ENCODE measurements at places on chromosomes 6 and 20.

DNA sequence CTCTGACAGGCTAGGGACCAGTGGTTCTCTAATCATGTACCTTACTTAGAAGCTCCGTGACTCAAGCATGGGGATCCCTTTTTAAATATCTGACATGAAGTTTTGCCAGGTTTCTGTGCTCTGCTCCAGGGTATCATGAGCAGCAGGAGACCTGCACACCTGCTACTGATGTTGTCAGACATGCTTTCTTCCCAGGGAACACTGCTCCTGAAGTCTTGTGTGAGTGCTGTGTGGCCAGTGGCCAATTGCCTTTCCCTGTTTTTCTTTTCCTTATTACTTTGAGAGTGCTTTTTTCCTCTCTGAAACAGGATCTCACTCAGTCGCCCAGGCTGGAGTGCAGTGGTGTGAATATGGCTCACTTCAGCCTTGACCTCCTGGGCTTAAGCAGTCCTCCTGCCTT, 26.4 kb downstream of the SLX4IP start:
- DNase-seq = no peak

DNA sequence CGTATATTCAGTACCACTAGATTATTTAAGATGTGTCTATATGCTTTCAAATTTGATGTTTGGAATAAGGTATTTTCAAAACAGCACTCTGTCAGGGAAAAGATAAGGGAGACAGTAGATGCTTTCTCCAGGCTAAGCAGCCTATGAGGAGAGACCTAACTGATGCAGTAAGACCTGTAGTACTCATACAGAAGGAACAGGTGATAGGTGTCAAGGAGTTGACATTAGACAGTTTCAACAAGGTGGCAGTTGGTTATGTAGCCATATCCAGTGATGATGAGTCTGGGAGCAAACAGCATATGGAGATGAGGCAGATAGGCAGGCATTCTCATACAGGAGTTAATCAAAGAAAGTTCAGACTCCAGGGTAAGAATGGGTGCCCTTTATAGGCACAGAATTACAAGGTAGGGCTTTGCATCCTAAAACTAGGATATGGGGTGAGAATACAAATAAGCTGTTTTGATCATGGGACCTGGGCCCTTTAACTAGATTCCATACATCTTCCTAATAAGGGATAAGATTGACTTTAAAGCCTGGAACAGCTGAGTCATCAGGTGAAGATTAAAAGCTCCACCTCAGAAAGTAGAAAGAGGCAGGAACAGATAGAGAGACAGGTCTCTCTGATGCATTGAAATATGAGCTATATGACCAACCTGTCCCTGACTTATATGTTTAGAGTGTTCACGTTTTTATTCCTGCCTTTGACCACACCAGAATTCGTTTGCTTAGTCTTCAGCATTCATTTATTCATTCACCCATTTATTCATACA, 7.9 kb downstream of the RSPH4A start:
- no peak for DNase-seq

DNA sequence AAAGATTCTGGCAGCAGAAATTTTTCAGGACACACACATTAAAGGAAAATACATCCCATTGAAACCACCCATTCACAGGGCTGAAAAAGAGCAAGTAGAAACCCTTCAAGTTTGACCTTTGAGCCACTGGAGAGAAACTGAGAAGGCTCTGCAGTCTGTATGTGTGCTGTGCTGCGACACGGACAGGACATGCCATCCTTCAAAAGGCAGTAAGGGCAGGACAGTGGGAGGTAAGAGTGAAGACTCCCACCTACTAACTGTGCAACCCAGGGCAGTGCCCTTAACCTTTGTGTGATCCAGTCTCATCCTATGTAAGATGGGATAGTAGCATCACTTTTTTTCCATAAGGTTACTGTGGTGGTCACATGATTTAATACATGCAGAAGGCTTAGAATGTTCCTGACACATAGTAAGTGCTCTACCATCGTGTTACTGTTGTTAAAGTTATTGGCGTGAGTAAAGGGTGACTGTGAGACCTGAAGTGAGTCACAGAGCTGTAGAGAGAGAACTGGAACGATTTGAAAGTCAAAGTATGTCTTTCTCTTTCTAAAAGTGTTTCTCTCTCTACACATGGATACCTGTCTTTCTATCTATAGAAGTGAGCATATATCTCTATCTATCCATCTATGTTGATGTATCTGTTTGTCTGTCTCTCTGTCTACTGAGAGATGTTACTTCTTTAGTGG, 153.7 kb upstream of the OLIG3 start:
- DNase-seq = no peak

DNA sequence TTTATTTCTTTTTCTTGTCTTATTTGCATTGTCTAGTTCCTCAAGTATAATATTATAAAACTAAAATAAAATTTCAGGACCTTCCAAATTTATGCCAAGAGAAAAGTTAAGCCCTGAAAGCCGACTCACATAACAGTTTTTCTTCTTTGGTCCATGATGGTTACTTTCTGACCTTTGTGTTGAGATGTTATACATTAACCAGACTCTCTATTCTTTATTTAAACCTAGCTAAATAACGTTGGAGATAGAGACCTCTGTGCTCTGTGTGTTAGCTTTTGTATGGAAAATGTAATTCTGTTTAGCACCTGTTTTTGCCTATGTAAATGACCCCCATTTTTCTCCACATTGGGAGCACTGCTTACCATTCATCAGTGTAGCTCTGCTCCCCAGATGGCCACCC, 352.4 kb downstream of the CD109 start:
- no peak for DNase-seq

- no peak for DNase-seq
Measured at GRCh38 chr20:54340206-54340605, 132.3 kb downstream of the PFDN4 start.

- DNase-seq = no peak
Measured at GRCh38 chr6:10481101-10481500, 40.0 kb upstream of the GCNT2 start.

GRCh38 chr6:99485395-99485773, 29.8 kb downstream of the USP45 start:
- no peak for DNase-seq

DNA sequence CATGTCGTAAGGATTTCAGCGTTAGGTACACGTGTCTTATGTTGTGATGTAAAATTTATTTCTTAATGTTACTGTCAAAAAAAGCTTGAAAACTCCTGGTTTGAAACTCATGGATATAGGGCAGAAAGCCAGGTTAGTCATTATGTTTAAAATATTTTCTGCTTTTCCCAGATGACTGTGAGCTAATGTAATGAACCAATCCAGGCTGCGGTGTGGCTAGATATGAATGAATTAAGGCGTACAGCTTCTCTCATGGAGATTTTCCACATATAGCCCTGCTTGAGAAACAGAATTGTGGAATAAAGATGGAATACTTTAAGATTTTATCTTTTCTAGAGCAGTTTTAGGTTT, 80.3 kb upstream of the STMND1 start:
- DNase-seq = no peak

- DNase-seq = no peak
Measured at GRCh38 chr6:12586721-12587480, 129.7 kb upstream of the PHACTR1 start.

DNA sequence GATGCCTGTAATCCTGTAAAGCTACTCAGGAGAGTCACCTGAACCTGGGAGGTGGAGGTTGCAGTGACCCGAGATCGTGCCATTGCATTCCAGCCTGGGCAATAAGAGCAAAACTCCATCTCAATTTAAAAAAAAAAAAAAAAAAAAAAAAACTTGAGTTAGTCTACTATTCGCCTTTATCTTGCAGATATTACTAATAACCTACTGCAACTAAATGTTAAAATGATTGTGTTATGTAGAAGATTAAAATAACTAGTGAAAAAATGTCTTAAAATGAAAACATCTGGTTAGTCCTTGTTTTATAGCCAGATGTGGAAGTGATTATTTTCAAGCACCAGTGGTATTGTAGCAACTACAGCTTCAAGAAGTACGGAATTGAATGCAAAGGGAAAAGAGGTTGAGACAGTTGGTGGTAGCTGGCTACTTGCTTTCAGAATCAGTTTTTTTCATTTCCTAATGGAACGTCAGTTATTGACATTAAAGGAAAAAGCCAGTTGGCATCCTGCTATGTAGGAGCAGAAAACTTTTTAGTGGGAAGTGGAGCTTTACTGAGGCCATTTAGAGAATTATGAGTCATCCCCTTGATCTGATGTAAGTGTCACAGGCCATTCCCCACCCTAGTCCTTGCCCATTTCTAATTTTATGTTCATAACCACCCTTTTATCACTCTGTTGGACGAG, 43.8 kb upstream of the DYNLRB1 start:
- no peak for DNase-seq

DNA sequence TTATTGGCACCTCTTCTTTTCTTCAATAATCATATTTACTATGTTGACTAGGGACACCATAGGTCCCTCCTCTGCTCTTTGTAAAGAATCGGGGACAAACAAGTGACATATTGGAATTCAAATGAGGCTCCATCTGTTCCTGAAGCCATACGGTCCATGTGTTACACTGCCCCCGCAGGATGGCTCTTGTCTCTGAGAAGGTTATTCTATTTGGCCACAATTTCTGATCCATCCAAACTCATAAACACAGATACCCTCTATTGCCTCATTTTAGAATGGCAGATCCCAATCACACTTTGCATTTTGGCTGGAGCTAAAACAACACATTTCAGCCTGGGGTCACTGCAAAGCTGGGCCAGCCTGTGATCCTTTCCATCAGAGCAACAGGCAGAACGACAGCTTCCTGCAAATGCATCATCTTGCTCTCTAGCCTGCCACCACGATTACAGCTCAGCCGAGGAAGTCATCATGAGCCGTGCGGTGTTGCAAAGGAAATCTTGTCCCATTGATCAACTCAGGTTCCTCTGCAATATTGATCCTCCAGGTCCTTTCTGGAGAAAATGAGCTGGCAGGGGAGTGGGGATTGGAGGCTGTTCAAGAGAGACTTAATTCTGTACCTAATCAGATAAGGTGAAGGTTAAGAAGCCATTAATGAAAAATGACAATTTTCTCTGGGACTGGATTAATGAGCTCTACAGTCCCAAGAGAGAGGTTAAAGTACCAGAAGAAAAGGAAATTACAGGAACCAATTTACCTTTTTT, 73.1 kb downstream of the AGPAT4 start:
- no peak for DNase-seq

GRCh38 chr6:143232849-143233248, 172.2 kb downstream of the AIG1 start:
- DNase-seq = no peak

GRCh38 chr6:136608991-136609390, 58.8 kb upstream of the MAP7 start:
- DNase-seq = no peak

GRCh38 chr6:10320291-10320690, 94.6 kb downstream of the TFAP2A start:
- no peak for DNase-seq

DNA sequence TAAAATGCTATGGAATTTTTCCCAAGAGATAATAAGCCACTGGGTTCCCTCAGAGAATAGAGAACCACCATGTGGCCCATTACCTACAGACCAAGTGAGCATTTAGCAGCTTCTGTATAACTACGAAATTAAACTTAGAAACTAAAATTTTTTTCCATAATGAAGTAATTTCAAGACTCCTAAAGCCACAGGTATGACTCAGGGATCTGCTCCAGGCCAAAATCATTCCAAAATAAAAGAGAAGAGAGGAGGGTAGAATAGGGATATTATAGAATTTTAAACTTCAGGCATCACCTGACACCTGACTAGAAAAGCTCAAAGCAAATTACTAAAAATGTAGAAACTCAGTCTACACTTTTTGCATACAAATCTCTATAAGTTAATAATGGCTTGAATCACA, 108.9 kb upstream of the DST start:
- no peak for DNase-seq

GRCh38 chr6:100633096-100633777, 168.5 kb upstream of the SIM1 start:
- DNase-seq = no peak

DNA sequence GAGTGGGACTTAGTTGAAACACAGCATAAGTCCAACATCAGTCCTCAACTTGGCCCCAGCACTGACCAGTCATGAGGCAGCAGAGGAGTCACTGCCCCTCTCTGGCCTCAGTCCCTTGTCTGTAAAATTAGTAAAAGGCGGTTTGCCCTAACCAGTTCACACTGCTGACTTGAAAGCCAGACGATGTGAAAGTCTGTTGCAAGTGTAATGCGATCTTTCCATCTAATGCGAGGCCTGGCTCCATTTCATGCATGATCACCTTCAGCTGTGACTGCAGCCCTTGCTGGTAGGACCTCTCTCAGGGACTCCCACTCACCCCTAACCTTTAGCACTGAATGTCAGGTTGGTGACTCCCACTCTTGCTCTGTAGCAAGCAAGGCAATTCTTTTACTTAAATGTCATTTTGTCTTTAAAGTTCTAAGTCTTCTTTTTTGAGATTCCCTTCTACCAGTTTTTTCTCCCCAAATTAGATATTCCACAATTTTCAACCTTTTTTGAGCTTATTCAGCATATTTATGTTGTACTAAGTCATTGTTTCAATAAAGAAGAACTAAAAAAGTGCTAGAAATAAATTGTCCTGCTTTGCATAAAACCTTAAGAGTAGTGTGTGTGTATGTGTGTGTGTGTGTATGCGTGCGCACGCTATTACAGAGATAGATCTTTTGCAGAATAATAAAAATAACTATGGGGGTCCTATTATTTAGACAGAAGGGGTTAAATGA, 245.5 kb downstream of the PACRG start:
- DNase-seq = no peak

DNA sequence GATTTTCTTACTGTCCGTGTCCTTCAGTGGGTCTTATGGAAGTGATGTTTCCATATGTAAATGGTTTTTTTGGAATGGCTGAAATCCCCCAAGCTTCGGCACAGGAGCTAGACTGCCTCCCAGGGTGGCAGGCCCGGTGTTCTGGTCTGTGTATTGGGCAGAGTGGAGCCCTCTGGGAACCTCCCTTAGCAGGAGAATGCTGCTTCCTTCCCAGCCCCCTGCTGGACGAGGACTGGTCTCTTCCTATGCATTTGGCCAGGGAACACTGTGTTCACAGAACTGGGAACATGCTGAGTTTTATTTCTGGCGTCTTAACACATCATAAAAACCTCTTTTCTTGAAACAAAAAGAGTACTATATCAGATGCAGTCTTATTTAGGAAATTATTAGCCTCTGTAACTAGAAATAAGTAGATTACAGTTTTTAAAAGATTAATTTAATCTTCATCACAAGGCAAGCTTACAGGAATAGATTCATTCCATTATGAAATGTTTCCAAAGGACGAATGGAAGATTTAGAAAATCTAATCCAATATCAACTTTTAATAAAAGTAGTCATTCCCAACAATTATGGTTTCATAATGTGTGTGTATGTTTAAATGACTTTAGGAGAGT, 56.6 kb downstream of the SYTL3 start:
- peak; percentile 57 for DNase-seq

All from urinary bladder (tissue), 4 donors.